ENCODE measurements at places on chromosomes 4 and X. TPM values are rescaled to one million over a fixed set of nuclear protein-coding genes. Genes with fewer than 3 reads are reported as not detected.

- no peak overlapping the region for H3K4me3 ChIP-seq
- no peak overlapping the region for H3K27ac ChIP-seq
- H3K36me3 ChIP-seq = no peaks in the 10 kb centered on the region
- no peaks in the 10 kb centered on the region for H3K4me1 ChIP-seq
Measured at GRCh38 chrX:15050395-15050794, 177.2 kb downstream of the MOSPD2 start.

DNA sequence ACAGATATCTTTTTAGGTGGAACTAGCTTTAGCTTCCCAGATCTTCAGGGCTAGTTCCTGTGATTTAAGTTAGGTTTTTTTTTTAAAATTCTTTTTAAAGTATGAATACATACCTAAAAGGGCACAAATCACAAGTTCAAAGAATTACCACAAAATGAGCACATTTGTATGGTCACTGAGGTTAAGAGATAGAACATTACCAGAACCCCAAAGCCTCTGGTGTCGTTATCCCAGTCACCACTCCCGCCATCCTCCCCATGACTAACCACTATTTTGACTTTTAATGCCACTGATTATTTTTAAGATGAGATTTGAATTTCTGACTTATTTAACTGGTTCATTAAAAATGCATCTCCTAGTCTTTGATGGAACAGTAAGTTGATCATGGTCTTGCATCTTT lies 5.4 kb downstream of the PGK1 start:
- no peak overlapping the region for H3K27ac ChIP-seq
- DNase-seq = no peak
- no peaks in the 10 kb centered on the region for H3K27me3 ChIP-seq
- H3K36me3 ChIP-seq = no peaks in the 10 kb centered on the region
- H3K4me3 ChIP-seq = no peak overlapping the region

Gene C4orf50
- polyA plus RNA-seq = not detected

Gene CXorf38
- polyA plus RNA-seq = 6.3 TPM

GRCh38 chrX:39144323-39144722 lies 343.1 kb downstream of the MID1IP1 start:
- no peak overlapping the region for H3K27ac ChIP-seq
- peaks cover 5% of the 10 kb centered on the region for H3K27me3 ChIP-seq
- no peak overlapping the region for H3K4me3 ChIP-seq
- DNase-seq = no peak
- H3K36me3 ChIP-seq = no peaks in the 10 kb centered on the region

GRCh38 chr4:108417923-108418322 lies 202.5 kb upstream of the RPL34 start:
- no peak overlapping the region for H3K4me3 ChIP-seq
- H3K27me3 ChIP-seq = no peaks in the 10 kb centered on the region
- no peaks in the 10 kb centered on the region for H3K4me1 ChIP-seq
- H3K27ac ChIP-seq = no peak overlapping the region
- no peak for DNase-seq
- no peaks in the 10 kb centered on the region for H3K36me3 ChIP-seq

DNA sequence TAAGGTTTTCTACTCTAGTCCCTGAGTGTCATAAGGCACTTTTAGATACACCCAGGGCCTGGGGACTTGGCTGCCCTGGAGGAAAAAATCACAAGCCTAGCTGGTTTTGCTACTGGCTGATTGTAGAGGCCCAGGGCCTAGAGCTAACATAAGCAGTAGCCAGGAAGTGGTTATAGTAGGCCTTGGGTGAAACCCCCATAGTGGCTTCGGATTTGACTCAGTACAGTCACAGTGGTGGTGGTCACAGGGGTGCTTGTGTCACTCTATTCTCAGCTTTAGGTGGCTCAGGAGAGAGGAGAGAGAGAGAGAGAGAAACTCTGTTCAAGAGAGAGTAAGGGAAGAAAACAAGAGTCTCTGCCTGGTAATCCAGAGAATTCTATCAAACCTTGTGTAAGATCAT lies 194.5 kb upstream of the EDA2R start:
- no peak overlapping the region for H3K27ac ChIP-seq
- H3K4me1 ChIP-seq = no peaks in the 10 kb centered on the region
- no peak for DNase-seq
- no peaks in the 10 kb centered on the region for H3K27me3 ChIP-seq
- no peaks in the 10 kb centered on the region for H3K36me3 ChIP-seq

Gene PRKG2
- 0.54 TPM for polyA plus RNA-seq

- DNase-seq = no peak
- H3K36me3 ChIP-seq = no peaks in the 10 kb centered on the region
- H3K4me1 ChIP-seq = no peaks in the 10 kb centered on the region
- no peak overlapping the region for H3K4me3 ChIP-seq
Measured at GRCh38 chrX:122641136-122641535, 542.9 kb upstream of the GRIA3 start.

- peak; percentile 73 for DNase-seq
- H3K27ac ChIP-seq = no peak overlapping the region
- no peaks in the 10 kb centered on the region for H3K36me3 ChIP-seq
- H3K4me3 ChIP-seq = no peak overlapping the region
- H3K4me1 ChIP-seq = no peaks in the 10 kb centered on the region
Measured at GRCh38 chr4:184514121-184514988, 40.0 kb upstream of the IRF2 start.

DNA sequence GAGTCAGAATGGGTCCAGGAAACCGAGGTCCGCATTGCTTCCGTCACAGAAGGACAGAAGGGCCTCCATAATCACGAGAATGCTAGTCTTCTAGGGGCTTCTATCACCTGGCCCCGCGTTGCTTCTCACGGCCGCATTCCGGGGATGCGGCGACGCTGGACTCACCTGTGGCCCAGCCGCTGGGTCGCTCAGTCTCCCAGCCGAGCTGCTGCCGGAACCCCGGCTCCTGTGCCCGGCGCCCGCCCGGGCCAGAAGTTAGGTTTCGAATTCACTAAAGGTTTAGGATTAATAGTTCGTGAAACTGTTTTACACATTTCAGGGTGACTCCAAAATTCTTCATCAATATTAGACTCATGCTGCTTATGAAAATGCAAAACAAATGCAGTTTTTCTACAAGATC lies 31.7 kb upstream of the TMSB15A start:
- H3K27me3 ChIP-seq = no peaks in the 10 kb centered on the region
- no peak overlapping the region for H3K4me3 ChIP-seq
- H3K27ac ChIP-seq = no peak overlapping the region
- no peaks in the 10 kb centered on the region for H3K36me3 ChIP-seq
- H3K4me1 ChIP-seq = no peaks in the 10 kb centered on the region

Gene LPAR4
- not detected for polyA plus RNA-seq

Measured in kidney (tissue), 22 donors.